Lower lobe of right lung (tissue), 2 donors: ENCODE measurements at places on chromosomes 5 and 9. TPM values are rescaled to one million over a fixed set of nuclear protein-coding genes. Genes with fewer than 3 reads are reported as not detected.

DNA sequence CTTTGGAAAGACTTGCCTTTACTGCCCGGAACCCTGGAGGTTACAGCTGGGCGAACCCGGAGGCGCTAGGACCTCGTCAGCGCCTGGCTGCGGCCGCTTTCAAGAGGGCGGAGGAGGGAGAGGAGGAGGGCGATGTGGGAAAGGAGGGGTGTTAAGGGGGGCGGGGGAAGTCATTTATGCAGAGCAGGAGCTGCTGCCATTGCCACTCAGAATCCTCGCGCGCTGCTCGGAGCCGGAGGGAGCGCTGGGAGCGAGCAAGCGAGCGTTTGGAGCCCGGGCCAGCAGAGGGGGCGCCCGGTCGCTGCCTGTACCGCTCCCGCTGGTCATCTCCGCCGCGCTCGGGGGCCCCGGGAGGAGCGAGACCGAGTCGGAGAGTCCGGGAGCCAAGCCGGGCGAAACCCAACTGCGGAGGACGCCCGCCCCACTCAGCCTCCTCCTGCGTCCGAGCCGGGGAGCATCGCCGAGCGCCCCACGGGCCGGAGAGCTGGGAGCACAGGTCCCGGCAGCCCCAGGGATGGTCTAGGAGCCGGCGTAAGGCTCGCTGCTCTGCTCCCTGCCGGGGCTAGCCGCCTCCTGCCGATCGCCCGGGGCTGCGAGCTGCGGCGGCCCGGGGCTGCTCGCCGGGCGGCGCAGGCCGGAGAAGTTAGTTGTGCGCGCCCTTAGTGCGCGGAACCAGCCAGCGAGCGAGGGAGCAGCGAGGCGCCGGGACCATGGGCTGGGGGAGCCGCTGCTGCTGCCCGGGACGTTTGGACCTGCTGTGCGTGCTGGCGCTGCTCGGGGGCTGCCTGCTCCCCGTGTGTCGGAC, at the start of gene PCSK5:
TSS of gene PCSK5 (plus strand) at position 202 of the 805 bp plus-strand sequence. CDS start at position 711, 509 bp downstream.
- DNase-seq = peak; percentile 93

GRCh38 chr5:153209016-153209415, 281.5 kb upstream of the GRIA1 start:
- no peak for DNase-seq

Gene AK8
- total RNA-seq = 6.1 TPM

Gene FAM114A2
- total RNA-seq = 39.6 TPM

DNA sequence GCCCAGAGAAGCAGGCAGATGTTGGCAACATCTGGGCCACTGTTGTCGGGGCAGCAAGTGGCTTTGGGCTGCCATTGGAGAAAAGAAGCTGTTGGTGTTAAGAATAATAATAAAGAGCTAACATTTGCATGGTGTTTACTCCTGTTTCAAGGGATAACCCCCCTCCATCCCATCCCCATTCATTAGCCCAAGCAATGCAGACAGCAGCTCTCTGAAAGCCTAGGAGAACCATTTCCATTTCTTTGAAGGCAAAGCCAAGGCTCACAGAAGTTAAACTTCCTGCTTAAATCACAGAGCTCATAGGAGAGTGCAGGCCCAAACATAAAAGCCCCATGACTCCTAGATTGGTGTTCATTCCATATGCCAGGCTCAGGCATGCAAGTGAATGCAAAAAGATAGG, 175.4 kb downstream of the ASTN2 start:
- DNase-seq = no peak

- DNase-seq = no peak
Observed at GRCh38 chr5:135600971-135601381, 22.2 kb upstream of the CXCL14 start.

GRCh38 chr5:74476046-74476818, 164.3 kb downstream of the ENC1 start:
- no peak for DNase-seq

DNA sequence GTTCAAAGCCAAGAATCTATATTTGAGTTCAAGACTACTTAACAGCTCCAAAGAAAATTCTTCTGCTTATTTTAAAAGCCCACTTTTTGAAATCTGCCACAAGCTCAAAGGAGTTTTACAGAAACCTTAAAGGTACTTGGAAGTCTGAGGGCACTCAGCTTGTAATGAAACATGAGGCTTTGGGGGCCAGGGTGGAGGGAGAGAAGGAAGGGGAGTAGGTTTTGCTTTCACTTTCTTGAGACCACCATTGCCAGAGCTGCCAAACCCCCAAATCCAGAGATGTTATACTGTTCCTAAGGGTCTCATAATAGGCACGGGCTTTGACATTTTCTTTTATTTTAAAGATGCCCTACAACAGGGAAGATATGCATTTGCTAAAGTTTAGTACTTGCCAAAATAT, 42.6 kb upstream of the TNFAIP8 start:
- DNase-seq = no peak

DNA sequence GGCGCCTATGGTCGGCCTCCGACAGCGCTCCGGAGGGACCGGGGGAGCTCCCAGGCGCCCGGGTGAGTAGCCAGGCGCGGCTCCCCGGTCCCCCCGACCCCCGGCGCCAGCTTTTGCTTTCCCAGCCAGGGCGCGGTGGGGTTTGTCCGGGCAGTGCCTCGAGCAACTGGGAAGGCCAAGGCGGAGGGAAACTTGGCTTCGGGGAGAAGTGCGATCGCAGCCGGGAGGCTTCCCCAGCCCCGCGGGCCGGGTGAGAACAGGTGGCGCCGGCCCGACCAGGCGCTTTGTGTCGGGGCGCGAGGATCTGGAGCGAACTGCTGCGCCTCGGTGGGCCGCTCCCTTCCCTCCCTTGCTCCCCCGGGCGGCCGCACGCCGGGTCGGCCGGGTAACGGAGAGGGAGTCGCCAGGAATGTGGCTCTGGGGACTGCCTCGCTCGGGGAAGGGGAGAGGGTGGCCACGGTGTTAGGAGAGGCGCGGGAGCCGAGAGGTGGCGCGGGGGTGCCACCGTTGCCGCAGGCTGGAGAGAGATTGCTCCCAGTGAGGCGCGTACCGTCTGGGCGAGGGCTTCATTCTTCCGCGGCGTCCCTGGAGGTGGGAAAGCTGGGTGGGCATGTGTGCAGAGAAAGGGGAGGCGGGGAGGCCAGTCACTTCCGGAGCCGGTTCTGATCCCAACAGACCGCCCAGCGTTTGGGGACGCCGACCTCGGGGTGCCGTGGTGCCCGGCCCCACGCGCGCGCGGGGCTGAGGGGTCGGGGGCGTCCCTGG, 561 bp downstream of the DAPK1 start:
- DNase-seq = peak; percentile 70

DNA sequence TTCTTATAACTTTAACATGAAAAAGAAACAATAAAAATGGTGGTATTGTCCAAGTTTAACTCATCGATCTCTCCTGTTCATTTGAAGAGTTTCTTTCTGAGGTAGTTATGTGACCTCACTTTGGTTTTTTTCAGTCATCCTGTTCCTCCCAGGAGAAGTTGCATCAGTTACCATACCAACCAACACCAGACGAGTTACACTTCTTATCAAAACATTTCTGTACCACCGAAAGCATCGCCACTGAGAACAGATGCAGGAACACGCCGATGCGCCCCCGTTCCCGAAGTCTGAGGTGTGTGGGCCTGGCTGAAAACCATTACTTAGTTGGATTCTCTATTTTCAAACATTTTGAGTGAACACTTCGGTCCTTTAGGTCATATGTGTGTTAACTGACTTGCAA, 96.3 kb downstream of the CD180 start:
- no peak for DNase-seq

Gene ALDH1A1
- 238 TPM for total RNA-seq

DNA sequence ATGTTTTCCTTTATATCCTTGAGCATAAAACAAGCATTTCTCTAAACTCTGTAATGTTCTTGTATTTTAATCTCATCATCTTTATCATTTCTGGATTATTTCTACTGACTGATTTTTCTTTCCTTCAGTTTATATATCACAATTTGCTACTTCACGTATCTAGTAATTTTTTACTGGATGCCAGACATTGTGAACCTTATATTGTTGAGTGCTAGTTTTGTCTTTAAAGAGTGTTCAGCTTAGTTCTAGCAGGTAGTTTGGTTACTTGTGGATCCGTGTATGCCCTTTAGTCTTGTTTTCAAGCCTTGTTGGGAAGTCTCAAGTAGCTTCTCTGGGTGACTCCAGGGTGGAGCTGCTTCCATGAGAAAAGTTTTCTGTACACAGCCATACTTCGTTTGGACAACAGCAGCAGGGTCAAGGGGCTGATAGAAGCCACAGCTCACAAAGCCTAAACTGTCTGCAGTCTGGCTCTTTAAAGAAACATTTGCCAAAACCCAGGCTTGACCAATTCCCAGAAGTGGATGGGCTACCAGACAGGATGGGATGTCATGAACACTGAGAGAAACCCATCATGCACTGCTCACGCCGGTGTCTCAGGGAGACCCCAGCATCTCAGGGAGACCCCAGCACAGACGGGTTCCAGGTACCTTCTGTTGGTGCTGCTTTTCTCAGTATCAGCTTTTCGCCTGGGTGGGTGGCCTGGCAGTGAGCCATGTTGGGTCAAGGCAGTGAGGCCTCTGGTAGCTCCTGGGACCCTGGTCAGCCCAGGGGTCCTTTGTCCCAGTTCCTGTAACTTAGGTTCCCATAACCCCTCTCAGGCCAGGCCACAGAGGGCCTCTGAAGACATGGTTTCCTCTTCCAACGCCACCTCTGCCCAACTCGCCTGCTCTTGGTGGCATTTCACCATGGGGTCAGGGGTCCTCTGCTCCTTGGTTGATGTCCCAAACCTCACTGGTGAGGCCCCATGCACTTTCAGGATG, 29.1 kb downstream of the TRIP13 start:
- DNase-seq = no peak

Gene PKD2L2
- total RNA-seq = not detected

DNA sequence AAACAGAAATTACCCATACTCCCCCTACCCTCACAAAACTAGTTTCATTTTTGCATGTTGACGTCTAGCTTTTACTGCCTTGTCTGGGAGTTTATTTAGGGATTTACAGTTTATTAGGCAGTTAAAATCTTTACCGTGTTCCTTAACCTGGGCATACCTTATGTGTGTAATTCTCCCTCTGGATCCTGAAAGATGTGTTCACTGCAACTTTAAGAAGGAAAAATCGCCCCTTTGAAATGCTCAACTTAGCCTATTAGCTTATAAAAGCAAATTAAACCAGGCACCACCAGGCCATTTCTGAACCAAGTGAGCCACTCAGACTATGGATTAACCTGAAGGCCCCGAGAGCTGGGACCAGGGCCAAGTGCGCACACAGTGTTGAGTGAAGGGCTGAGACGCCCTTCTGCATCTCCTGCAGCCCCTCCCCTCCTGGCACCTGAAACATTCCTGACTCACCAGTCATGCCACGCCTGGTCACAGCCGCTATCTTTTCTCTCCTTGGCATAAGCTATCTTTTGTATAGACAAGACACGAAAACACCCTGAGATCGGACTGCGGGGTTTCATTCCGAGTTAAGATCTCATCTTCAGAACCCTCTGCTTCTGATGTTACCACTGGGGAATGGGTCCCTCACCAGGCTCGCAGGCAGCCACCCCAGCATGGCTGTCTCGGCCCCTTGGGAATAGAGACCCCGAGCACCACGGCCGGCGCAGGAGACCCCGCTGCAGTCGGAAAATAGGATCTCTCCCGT, 111.9 kb downstream of the ROR2 start:
- peak; percentile 82 for DNase-seq

DNA sequence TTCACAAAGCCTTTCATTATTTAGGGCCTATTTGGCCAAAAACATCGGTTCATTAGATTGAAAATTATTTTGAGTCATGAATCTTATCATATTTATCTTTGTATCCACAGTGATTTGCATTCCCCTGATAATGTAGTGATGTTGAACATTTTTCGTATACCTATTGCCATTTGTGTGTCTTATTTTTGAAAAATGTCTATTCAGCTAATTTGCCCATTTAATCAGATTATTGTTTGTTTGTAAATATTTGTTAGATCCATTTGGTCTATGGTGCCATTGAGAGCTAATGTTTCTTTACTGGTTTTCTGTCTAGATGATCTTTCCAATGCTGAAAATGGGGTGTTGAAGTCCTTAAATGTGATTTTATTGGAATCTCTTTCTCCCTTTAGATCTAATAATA, 439.2 kb upstream of the TYRP1 start:
- no peak for DNase-seq

GRCh38 chr5:72814104-72814503, 2.4 kb upstream of the TNPO1 start:
- DNase-seq = no peak

Gene IFNA2
- not detected for total RNA-seq

Gene GDA
- 0.30 TPM for total RNA-seq

DNA sequence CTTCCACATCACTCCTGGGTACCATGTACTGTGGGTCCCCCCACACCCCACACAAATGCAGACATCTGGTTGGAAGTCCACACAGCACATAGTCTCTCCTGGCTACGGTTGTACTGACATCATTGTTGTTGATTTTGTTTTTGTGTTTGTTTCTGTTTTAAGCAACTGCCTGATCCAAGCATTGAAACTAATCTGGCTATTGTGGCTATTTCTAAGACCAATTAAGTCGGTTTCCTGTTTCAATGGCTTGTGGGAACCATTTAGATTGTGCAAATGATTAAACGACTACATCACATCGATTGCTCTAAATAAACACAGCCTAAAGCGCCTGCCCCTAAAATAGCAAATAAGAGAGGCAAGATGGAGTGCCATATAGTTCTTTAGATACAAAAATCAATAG, 226.8 kb upstream of the IRX4 start:
- no peak for DNase-seq

GRCh38 chr9:27125030-27125429, 16.0 kb downstream of the TEK start:
- DNase-seq = no peak

Gene PRR16
- 0.95 TPM for total RNA-seq

DNA sequence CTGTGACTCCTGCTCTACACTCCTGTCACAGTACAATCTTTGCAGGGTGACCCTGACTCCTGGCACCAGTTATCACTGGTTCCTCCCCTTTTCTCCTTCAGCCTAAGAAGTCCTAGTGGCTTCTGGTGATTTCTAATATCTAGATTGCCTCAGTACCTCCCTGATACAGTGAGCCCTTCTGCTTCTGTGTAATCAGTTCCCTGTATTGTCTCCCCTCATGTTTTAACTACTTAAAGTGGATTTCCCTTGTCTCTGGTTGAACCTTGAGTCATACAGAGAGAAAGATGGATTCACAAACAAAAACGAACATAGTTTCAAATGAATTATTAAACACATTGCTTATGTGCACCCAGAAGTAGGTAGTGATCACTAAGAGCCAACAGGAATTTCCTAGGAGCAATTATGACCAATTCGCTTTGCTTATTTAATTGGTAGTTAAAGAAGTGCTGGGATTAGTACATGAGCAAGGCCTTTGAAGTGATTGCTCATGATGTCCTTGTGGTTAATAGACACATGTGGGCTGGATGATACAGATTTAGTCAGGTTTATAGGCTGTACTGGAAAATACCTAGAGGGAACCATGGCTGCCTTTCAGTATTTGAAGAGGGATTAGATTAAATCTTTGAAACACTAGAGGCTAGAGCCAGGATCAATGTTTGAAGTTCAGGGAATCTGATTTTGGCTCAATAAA, 145.8 kb upstream of the MEF2C start:
- no peak for DNase-seq

GRCh38 chr9:121781701-121782464, 130.4 kb downstream of the DAB2IP start:
- no peak for DNase-seq
